ENCODE measurements at places on chromosomes 5 and 9.

DNA sequence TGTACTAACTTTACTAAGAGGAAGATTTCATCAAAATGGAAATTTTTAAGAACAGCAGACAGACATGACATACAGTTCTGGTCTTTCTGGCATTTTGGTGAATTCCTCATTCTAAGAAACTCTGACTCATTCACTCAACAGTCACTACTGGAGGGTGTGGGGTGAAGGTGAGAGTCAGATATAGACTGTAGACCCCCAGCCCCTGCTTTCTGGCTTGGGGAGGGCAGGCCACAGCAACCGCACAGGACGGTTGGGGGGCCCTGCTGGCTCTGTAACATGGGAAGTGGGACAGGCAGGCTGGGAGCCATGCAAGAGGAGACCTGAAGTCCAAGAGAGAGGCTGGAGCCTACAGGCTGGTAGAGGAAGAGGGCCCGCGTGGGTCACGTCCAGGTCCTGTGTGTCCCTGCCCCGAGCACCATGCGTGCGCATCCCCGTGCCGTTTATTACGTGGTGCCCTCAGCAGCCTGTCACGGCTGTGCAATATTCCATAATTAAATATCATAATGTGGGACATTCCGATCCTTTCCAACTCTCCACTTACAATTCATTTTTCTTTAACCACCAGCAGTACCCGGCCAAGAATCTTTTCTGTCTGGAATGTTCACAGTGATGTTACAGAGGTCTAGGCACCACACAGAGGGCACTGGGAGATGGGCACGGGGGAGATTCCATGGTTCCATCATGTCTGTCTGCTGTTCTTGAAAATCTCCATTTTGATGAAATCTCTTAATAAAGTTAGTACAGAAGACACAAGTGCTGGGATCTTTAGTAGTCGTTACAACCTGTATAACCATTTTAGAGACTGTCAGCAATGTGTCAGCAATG is 75.5 kb downstream of the SEMA4D start:
- no peak for DNase-seq

GRCh38 chr9:106708475-106709146 is 154.4 kb upstream of the ZNF462 start:
- DNase-seq = no peak

DNA sequence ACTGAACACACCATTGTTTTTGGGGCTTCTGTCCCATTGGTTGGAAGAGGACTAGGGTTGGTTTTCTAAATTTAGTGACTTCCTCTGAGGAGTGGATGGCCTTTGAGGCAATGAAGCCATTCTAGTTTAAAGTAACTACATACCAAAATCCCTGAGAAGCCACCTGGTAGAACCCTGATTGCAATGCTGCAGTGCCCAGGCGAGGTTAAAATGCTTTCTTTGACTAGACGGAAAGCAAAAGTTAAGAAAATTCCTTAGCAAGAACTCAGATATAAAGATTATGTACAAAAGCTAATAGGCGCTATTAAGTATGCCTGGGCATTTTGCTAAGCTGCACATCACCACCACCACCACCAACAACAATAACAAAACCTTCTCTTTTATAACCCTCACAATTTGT is 20.6 kb downstream of the GLRX start:
- DNase-seq = no peak

DNA sequence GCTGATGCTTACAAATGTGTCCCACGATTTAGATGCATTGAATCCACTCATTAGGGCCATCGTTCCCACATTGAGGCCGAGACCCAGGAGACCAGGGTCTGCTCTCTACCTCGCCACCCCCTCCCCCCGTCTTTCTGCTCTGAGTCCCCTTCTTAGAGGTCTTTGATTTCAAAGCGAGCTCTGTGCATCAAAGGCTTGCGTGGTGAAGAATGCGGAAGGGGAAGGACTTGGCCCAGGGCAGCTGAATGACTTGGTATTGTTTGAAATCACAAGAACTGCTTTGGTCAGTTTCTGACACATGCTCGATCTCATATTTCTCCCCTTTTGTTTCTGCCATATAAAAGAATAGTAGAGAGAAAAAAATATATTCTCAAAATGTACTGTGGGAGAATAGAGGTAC is 78.3 kb upstream of the IRX1 start:
- DNase-seq = peak; percentile 29

DNA sequence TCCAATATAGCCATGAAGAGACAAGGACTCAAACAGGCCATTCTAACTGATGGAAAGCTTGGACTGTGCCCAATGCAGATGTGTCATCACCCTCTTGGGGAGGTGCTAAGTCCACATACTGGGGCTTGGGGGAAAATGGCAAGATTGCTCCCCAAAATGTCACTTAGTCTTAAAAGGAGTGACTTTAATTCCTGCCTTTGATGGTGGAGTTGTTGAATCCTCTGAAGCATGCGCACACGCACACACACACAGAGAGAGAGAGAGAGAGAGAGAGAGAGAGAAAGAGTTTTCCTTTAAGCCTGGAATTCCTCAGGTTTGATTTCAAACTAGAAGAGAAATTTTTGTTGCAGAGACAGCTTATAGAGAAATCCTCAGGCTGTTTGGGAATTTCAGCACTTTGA is 161.9 kb upstream of the GAS1 start:
- DNase-seq = no peak

DNA sequence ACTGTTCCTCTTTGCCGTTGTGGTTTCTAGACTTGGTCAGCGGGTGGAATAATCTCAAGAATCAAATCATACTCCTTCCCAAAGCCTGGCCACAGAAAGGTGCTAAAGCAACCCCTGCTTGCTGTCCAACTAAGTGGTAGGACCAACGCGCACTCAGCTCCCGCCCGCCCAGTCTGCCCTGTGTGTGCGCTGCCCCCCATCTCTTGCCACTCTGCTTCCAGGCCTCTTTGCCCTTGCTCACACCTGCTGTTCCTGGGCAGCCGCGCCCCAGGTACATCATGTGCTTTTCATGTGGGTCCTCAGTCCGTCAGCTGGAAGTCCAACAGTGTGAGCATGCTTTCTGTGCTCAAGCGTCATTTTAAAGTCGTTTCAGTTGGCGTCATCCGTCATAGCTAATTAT is 65.5 kb downstream of the SYK start:
- no peak for DNase-seq

DNA sequence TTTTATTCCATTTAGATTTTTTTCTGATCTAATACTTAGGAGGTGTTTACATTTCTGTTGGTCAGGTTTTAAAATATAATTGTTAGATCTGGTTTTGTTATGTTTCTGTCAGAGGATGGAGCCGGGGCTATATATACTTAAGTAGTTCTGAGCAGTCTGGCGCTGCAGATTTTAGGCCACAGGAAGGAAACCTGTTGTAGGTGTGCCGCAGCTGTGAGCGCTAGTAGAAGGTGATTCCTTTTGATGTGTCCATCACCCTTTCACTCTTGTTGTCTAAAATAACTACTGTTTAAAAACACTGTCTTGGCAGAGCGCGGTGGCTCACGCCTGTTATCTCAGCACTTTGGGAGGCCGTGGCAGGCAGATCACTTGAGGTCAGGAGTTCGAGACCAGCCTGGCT is 17.0 kb downstream of the ZBTB34 start:
- no peak for DNase-seq

- DNase-seq = no peak
Observed at GRCh38 chr5:15620501-15620900, 120.5 kb downstream of the FBXL7 start.

GRCh38 chr9:14212077-14212476 is 101.9 kb downstream of the NFIB start:
- DNase-seq = no peak

DNA sequence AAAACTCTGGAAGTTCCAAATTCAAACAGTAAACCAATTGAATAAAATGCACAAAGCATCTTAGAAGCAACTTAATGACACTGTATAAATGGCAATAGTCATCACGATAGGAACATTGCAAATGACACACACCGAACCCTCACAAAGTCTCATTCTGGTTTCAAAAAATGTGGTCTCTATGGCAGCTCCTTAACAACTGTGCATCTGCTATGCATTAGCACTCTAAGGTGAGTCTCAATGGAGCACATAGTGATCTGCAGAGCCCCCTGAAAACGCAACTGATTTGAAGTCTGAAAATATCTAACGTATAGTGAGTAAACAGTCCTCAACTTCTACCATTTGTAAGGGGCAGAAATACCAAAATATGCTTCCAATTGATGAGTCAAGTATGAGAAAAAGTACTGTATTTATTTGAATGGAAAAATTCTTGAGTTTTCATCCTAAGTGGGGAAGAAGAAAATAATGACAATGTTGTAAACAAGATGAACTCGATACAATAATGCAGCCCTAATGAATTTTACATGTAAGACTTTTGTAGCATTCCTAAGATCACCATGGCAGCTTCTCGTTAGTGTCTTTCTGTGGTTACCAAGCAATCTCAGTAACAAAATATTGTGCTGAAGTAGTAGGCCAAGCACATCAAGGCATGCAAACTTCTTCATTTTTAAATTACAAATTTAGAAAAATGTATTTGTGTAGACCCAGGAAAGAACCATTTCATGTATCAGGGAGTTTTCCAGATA is 517.5 kb upstream of the FAM174A start:
- no peak for DNase-seq

DNA sequence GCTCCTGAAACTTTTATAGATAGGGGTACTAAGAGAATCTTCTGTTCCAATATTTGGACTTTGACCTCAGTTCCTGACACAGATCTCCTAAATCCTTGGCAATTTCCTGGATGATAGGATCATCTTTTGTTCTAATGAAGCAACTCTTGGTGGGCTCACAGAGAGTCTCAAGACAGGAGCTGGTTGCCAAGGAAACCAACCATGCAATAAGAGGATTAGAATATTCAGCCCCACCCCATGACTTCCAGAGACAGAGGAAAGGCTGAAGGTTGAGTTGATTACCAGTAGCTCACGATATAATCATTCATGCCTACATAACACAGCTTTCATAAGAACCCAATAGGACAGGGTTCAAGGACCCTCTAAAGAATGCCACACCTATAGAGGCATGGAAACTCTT is 2050.2 kb upstream of the CDH6 start:
- no peak for DNase-seq

DNA sequence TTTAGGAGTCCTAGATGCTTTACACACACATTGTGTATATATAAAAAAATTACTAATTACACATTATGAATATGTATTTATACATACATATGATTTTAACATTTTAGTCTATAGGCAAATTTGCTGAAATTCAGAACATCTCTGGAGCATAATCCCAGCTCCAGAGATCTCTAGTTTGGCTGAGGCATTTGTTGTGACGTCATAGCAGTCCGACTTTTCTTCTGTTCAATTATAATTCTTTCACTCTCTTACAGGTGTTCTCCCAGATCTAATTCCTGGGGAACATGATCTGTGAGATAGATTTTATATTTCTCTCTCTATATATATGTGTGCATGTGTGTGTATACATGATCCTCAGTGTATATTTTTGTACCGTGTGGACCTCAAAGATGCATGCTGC is 1876.2 kb downstream of the EFNA5 start:
- DNase-seq = no peak

GRCh38 chr9:132412089-132412488 is 2.1 kb downstream of the CFAP77 start:
- no peak for DNase-seq

DNA sequence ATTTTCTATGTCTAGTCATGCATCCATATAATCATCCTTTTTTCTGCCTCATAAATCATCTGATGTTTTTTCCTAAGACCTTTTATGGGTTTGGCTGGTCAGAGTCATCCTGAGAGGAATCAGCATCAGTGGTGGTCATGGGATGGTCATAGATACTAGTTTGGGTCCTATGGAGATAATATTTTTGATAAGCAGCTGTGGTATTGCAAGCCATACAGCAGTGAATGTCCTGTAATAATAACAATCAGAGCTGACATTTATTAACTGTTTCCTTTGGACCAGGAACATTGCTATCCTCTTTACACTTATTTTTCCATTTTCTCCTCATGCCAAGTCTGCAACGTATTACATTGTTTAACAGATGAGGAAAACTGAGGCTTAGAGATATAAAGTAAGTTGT is 83.1 kb downstream of the TEX10 start:
- DNase-seq = no peak

- DNase-seq = no peak
Observed at GRCh38 chr9:93268551-93269314, 84.8 kb downstream of the WNK2 start.

DNA sequence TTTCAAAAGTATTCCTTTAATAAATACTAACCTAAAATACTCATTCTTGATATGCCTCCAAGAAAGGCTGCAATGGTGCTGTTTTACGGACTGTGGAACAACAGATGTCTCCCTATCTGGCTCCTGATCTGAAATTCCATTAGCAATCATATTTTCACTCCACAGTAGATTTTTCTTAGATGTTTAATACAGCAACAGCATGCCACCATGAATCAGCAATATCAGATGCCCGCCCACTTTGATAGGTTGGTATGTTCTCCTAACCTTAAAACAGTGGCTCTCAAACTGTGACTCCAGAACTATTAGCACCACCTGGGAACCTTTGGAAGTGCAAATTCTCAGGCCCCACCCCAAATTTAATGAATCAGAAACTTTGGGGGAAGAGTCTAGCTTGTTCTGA is 110.2 kb downstream of the MLLT3 start:
- DNase-seq = no peak

- no peak for DNase-seq
Observed at GRCh38 chr9:117907420-117907819, 203.2 kb downstream of the TLR4 start.

GRCh38 chr5:89399548-89399947 is 516.6 kb upstream of the MEF2C start:
- no peak for DNase-seq

GRCh38 chr9:76116913-76117312 is 226.4 kb downstream of the PCSK5 start:
- DNase-seq = no peak

DNA sequence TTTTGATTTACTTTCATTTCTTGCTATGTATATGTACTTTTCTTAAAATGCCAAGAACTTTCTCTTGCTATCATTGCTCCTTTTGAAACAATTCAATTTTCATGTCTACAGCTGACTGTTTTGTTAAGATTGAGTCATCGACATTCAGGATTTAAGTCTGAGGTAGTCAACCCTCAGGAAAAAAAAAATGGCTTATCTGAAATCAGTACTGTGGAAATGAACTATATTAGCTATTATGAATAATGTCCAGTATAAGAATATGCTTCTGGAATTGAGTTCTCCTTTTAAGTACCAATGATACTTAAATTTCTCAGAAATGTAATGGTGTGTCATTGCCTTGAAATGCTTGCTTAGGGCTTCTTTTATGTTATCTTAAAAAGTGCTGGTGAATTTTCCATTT is 37.9 kb downstream of the TNFAIP8 start:
- DNase-seq = no peak

DNA sequence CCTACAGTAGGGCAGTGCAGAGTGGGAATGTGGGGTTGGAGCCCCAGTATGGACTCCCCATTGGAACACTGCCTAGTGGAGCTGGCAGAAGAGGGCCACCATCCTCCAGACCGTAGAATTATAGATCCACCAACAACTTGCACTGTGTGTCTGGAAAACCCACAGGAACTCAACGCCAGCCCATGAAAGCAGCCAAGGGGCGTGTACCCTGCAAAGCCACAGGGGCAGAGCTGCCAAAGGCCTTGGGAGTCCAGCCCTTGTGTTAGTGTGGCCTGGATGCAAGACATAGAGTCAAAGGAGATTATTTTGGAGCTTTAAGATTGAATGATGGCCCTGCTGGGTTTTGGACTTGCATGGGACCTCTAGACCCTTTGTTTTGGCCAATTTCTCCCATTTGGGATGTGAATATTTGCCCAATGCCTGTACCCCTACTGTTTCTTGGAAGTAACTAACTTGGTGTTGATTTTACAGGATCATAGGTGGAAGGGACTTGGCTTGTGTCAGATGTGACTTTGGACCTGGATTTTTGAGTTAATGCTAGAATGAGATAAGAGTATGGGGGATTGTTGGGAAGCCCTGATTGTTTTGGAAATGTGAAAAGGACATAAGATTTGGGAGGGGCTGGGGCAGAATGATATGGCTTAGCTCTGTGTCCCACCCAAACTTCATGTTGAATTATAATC is 266.8 kb downstream of the SEMA5A start:
- DNase-seq = no peak

All from right lung (tissue), 10 donors.